ENCODE measurements at places on chromosomes 12 and 14.

DNA sequence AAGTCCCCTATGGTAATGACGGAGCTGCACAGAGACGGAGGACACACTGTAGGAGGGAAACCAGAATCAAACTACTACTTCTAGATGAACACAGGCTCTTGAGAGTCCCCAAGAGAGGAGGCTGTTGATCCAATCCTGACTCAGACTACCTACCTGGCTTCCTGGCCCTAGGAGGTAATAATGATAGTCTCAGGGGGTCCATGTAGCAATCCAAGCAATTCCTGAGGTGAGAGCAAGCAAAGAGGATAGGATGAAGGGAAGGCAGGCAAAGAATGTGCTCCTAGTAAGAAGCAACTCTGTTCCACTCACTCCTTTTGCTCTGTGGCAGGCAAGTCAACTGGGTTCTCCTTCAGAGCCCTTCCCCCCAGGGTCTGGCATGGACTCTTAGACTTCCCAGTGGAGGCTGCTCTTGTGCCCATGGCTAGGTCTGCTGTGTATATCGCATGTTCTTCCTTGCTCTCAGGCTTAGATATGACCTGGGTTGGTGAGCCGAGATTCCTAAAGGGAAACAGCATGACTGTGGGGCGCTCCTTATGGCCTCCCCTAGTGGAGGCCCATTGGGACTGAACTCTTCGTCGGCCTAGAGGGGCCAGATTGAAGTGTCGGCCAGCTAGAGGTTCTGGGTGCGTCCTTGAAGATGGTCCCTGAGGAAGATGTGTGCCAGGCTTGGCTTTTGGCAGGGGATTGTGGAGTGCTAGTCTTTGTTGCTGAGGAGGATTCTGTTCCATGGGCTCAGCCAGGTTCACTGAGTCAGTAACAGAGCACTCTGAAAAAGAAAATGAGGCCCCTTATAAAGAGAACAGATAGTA is 2.1 kb downstream of the TINF2 start:
- DNase-seq, result no peak

DNA sequence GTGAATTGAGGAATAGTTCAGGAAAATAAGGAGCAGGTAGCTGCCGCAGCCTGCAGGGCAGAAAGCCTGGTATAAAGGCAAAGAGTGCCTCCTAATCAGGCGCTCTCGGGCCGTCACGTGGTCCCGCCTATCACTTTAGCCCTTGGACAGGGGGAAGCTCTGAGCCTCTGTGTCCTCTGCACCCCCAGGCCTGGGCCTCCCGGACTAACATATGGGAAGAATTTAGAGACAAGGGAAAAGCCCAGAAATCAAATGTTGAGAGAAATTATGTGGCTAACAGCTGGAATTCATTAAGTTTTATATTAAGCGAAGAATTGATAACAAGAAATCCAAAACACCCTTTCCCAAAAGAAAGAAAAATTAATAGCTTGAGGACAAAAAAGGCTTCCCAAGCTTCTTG is 417.7 kb downstream of the ATP23 start:
- no peak for DNase-seq

GRCh38 chr14:105581551-105582341 is 55.4 kb downstream of the TMEM121 start:
- no peak for DNase-seq

GRCh38 chr12:118841588-118841987 is 139.8 kb upstream of the SRRM4 start:
- no peak for DNase-seq

GRCh38 chr12:3263939-3264922 is 187.1 kb downstream of the TSPAN9 start:
- DNase-seq, result no peak

DNA sequence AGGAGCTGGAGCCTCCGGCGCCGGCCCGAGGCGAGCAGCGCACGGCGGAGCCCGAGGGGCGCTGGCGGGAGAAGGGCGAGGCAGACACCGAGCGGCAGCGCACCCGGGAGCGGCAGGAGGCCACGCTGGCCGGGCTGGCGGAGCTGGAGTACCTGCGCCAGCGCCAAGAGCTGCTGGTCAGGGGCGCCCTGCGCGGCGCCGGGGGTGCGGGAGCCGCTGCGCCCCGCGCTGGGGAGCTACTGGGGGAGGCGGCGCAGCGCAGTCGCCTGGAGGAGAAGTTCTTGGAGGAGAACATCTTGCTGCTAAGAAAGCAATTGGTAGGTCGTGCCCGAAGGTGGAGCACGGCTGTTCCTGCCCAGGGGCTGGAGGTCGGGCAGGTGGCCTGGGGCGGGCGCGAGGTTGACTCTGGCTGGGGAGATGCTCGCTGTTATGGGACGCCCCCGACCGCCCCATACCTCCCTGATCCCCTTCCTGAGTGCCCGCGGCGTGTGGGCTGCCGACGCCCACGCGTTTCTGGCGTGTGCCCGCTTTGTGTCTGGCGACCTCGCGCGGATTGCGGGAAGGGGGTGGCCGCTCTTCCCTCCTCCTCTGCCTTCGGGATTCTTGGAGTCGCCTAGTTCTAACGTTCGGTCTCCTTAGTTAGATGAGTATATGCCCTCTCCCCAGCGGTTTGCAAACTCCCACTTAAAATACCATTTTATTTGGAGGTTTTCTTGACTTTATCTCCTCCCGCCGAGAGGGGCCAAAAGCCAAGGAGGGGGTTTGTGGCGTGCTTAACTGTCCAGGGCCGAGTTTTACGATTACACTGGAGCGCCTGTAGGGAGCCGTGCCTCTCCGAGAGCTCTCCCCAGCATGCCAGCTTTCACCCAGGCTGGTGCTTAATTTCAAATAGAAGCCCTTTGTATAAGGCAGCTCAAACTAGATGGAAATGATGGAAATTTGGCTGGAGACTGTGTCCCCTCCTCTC is 752 bp downstream of the DACT1 start:
- peak; percentile 59 for DNase-seq

- DNase-seq, result no peak
Observed at GRCh38 chr12:108833757-108834472, 23.5 kb downstream of the SSH1 start.

DNA sequence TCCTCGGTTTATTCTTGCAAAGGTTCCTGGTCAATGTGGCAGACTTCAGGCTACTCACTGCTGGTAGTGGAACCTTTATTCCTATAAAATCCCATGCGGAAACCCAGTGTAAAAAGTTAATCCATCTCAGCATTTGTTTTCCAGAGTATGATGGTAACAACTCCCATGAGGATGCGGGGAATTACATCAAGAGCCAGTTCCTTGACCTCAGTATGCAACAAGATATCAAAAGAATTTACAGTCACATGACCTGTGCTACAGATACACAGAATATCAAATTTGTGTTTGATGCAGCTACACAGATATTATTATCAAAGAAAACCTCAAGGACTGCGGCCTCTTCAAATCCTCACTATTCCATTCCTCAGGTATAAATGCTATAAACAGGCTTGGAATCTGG is 19.3 kb downstream of the CPM start:
- no peak for DNase-seq

GRCh38 chr12:50514526-50515276 is 9.9 kb downstream of the DIP2B start:
- DNase-seq, result no peak

DNA sequence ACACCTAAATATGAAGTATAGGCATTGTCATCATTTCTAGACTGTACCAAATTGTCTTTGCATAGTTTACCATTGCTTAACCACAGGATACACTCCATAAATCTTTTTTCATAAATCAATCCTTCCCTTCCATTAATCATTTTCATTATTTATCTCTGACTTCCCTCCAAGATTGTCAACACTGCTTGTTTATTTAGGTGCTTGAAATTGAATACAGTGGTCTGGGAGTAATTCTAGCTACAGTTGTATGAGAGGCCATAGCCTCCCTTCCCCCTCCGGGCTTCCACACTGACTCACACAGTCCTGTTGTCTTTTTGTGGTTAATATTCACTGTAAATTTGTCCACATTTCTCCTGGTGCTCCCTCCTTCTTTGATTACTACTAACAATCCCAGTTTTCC is 114.2 kb upstream of the ARID2 start:
- peak; percentile 85 for DNase-seq

DNA sequence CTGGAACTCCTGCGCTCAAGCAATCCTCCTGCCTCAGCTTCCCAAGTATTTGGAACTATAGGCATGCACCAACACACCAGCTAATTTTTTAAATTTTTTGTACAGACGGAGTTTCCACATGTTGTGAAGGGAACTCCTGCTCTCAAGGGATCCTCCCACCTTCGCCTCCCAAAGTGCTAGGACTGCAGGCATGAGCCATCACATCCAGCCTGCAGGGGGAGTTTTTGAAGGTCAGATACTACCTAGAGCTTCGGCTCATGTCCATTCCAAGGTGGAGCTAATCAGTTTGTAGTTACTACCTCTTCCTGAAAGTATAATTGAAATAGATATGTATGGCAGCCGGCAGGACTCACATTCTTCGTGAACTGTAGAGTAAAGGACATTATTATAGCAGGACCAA is 3.7 kb upstream of the TAS2R19 start:
- peak; percentile 36 for DNase-seq

DNA sequence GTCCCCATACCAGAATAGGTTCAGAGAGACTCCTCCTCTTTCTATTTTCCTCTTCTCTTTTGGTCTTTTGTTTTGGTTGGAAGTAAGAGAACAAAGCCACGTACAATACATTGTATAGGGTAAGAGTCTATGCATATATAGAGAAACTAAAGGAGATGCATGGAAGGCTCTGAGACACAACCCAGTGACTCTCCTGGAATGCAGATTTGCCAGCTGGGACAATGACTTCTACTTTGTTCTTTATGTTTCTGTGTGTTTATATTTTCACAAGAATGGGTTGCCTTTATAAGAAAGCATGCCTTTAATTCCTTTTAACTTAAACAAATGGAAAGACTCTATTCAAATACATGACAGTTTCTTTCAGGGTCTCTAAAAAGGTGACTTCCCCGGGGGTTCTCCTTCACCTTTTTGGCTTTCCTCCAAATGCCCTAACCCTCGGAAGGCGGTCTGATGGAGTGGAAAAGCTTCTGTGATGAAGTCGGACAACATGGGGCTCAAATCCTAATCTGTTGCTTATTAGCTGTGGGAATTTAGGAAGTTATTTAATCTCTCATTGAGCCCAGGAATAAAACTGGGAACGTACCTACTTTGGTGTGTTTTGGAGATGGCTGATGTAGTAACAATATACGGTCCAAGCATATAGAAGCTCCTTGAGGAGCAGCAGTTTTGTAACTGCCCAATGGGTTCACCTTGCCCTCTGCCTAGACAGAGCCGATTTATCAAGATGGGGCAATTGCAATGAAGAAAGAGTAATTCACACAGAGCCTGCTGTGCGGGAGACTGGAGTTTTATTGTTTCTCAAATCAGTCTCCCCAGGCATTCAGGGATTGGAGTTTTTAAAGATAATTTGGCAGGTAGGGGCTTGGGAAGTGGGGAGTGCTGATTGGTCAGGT is 9.1 kb upstream of the SERPINA1 start:
- DNase-seq, result no peak

GRCh38 chr12:12947902-12948301 is 4.1 kb downstream of the GPRC5D start:
- DNase-seq, result no peak

GRCh38 chr12:3251067-3251466 is 173.9 kb downstream of the TSPAN9 start:
- no peak for DNase-seq

- DNase-seq, result peak; percentile 87
Observed at GRCh38 chr14:60656686-60657455, 7.6 kb upstream of the SIX1 start.

GRCh38 chr12:7884689-7885088 is 12.0 kb upstream of the SLC2A14 start:
- no peak for DNase-seq
